Activated CD4-positive, alpha-beta T cell treated with anti-CD3 and anti-CD28 coated beads, Interleukin-2, amount 50 U/mL, for 4 hours (primary cell): ENCODE measurements at places on chromosomes 6 and 20.

GRCh38 chr20:45892828-45893500 lies 1.8 kb downstream of the CTSA start:
- DNase-seq = no peak

DNA sequence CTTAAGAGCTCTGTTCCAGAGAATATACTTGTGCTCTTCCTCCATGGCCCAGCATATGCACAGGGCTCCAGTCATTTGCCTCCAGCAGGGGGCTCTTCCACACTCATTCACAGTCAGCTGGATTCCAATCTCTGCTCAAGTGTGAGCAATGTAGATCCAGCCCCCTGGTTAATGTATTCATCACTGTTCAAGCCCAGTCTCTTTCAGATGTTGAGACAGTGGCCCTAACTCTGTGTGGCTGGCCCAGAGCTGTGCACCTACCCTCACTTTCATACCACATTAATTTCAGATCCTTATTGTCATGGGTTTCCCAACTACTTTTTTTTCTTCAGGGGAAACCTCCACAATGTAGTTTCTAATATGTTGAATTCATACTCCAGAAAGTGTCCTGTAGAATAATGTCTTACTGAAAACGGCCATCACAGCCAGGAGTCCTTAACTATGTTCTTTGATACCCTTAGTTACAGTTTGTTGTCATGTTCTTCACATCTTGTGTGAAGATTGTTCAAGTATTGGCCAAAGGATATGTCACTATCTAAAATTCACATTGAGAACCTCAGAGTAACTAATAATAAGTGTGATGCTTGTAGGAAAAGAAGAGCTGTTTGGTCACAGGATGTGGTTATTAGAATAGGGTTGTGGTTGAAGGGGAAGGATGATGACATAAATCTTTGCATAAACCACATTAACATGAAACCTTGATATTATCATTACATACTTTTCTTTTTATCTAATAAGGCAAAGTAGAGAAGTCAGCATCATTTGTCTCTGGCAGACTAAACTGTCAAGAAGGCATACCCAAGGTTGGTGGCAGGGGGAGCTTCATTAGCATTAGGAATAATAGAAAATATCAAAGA lies 14.4 kb upstream of the HLA-DQA1 start:
- peak; percentile 36 for DNase-seq

- DNase-seq = no peak
Observed at GRCh38 chr6:102039441-102039840, 645.9 kb downstream of the GRIK2 start.

- no peak for DNase-seq
Observed at GRCh38 chr6:170074907-170075306, 216.0 kb downstream of the DLL1 start.

GRCh38 chr20:35129647-35130069 lies 17.5 kb downstream of the EDEM2 start:
- no peak for DNase-seq

DNA sequence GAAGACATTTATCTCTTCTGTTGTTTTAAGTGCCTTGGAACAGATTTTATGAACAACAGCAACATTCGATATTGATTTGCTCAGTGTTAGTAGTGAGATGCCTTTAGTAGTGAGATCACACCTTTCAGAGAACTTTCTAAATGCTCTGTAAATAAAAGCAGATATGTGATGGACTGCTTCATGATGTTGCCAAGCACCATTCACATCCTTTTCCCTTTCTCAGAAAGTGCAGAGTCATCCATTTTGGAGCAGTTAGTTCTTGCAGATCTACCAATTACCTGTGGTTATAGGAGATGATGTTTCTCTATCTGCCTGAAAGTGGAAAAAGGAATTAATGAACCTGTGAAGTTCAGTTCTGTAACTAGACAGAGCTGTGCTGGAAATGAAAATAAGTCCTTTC lies 27.0 kb downstream of the CBFA2T2 start:
- DNase-seq = no peak

GRCh38 chr6:1463275-1463674 lies 73.9 kb downstream of the FOXF2 start:
- DNase-seq = no peak

GRCh38 chr20:63106108-63106764 lies 99.5 kb upstream of the BHLHE23 start:
- no peak for DNase-seq

DNA sequence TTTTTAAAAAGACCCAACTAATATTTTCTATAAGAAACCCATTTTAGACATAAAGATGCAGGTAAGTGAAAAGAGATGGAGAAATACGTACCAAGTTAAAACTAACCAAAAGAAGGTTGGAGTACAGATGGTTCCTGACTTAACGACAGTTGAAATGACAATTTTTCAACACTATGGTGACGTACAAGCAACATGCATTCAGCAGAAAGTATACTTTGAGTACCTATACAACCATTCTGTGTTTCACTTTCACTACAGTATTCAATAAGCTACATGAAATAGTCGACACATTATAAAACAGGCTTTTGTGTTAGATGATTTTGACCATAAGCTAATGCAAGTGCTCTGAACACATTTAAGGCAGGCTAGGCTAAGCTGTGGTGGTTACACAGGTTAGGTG lies 228.9 kb downstream of the RNGTT start:
- no peak for DNase-seq

- DNase-seq = peak; percentile 63
Observed at GRCh38 chr20:25058051-25058846, at the start of gene ACSS1. ACSS1 (minus strand) TSS chr20:25058139; CDS start chr20:25058102, 37 bp downstream.

GRCh38 chr20:3785240-3786125 lies 1.1 kb downstream of the CENPB start:
- no peak for DNase-seq

DNA sequence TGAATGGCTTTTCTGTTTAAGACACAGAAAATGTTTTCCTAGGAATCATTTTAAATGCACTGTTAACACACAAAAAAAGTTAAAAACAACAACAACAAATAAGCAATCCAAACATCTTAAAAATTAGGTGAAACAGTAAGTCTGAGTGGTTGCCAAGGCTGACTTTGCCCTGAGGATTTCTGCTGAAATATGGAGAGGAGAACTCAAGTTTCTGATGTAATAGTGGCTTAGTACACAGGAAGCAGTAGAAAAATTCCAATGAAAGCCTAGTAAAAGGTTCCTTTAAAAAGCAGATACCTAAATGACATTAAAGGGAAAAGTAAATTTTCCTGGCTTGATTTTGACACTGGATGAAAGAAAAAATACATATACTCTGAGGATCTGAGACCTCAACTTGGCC lies 184.2 kb downstream of the EPM2A start:
- DNase-seq = no peak

GRCh38 chr6:5054245-5054873 lies 30.8 kb upstream of the PPP1R3G start:
- no peak for DNase-seq

GRCh38 chr6:131400054-131400778 lies 172.8 kb upstream of the ARG1 start:
- no peak for DNase-seq

- no peak for DNase-seq
Observed at GRCh38 chr6:154792761-154793160, 59.5 kb downstream of the SCAF8 start.

DNA sequence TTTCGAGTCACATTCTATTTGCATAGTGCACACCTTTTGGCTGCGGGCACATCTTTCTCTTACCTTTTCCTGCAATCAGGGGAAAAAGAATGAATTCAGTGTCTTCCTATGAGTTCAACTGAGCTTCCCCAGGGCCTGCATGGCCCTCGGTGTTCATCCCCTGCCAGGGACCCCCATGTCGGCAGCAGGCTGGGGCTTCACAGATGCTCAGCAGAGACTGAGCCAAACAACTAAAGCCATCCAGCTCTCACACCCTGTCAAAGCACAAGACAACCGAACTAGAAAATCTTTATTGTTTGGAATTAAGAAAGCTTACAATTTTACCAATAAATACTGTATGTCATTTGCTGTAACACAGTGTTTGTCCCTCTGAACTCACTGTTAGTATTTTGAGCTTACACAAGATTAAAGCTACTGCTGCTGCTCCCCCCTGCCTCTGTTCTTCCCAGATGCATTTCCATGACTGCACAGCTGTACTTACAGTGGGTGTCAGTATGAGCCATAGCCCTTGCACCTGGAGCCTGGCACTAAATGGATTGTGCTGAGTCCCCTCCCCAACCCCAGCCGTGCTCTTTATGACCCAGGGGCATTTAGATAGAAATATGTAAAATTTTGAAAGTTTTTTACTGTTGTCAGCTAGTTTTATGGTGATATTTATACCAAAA lies 205.8 kb downstream of the TMEM242 start:
- no peak for DNase-seq

- no peak for DNase-seq
Observed at GRCh38 chr6:117206944-117207687, 58.2 kb upstream of the VGLL2 start.

- no peak for DNase-seq
Observed at GRCh38 chr6:27806981-27807440, 105.2 kb downstream of the OR2B2 start.

DNA sequence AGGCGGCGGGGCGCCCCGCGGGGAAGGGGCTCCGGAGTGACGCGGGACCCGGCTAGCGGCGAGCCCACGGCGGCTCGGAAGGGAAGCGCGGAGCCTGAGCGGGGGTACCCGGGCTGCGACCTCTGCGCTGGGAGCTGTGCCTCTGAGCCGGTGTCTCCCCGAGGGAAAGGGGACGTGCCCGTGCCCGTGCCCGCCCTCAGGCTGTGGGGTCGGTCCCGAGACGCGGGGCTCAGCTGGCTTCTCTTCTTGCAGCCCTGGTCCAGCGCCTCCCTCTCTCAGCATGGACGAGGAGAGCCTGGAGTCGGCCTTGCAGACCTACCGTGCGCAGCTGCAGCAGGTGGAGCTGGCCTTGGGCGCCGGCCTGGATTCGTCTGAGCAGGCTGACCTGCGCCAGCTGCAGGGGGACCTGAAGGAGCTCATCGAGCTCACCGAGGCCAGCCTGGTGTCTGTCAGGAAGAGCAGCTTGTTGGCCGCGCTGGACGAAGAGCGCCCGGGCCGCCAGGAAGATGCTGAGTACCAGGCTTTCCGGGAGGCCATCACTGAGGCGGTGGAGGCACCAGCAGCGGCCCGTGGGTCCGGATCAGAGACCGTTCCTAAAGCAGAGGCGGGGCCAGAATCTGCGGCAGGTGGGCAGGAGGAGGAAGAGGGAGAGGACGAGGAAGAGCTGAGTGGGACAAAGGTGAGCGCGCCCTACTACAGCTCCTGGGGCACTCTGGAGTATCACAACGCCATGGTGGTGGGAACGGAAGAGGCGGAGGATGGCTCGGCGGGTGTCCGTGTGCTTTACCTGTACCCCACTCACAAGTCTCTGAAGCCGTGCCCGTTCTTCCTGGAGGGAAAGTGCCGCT lies 686 bp downstream of the ZGPAT start:
- DNase-seq = no peak

- no peak for DNase-seq
Observed at GRCh38 chr6:42571611-42572342, 7.9 kb downstream of the UBR2 start.

GRCh38 chr20:21615617-21616080 lies 89.8 kb upstream of the PAX1 start:
- peak; percentile 24 for DNase-seq

GRCh38 chr6:155505608-155505989 lies 50.0 kb upstream of the NOX3 start:
- DNase-seq = no peak

DNA sequence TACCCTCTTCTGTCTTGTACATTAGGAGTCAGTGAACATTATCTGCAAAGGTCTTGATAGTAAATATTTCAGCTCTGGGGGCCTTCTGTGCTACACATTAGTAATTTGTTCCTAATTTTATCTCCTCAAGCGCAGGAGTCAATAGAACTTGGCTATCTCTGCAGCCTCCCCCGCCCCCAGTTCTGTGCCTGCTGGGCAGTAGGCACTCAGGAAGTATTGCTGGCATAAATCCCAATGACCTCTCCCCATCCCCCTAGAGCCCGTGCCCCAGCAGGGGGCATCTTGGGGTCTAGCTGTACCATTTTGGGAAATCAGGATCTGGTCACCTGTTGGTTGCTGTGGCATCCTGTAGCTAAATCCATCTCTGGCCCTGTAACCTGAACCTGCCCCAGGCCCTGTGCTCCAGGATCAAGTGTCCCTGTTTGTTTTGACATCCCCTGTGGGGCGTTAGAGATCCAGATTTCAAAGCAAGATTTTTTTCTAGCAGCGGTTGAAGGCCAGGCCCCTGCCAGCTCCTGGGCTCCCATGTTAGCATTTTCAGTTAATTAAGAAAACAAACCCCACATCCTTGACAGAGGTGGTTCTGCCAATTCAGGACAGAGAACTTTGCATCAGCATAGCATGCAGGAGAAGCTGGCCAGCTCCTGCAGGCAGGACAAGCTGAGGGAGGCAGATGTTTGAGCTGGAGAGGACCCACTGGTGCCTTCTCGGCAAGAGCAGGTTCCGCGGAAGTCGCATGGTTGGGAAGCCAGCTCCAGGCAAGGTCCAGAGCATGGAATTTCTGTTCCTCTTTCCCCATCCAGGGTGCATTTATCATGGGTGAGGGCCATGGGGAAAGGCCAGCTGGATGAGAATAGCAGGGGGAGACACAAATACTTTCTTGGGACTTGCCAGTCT lies 32.1 kb downstream of the DAAM2 start:
- no peak for DNase-seq

DNA sequence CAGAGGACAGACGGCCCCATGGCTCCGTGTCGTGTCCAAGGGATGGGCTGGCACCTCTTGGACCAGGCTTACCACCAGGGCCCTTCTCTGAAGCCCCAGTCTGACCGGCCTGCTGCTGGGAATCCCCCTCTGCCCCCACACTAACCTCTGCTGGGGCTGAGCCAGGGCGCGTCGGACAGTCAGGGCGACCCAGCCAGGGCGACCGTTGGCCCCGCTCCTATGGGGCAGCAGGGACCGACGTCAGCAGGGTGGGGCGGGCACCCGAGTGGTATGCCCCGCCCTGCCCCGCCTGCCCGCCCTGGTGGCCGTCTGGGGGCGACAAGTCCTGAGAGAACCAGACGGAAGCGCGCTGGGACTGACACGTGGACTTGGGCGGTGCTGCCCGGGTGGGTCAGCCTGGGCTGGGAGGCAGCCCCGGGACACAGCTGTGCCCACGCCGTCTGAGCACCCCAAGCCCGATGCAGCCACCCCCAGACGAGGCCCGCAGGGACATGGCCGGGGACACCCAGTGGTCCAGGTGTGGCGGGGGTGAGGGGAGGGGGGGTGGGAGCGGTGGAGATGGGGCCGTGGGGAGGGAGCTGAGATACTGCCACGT lies at the start of gene SLC17A9:
TSS of gene SLC17A9 (plus strand) at position 337 of the 595 bp plus-strand sequence. CDS start at position 459, 122 bp downstream.
- DNase-seq = no peak

DNA sequence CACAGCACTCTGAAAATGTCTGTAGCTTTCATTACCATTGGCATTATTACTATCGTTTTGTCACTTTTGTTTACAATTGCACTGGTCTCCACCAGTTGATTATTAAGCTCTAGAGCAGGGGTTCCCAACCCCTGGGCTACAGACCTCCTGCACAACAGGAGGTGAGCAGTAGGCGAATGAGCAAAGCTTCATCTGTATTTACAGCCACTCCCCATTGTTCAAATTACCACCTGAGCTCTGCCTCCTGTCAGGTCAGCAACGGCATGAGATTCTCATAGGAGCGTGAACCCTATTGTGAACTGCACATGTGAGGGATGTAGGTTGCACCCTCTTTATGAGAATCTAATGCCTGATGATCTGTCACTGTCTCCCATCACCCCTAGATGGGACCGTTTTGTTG lies 126.4 kb downstream of the ATXN1 start:
- DNase-seq = no peak

- no peak for DNase-seq
Observed at GRCh38 chr20:53491462-53491861, 102.2 kb downstream of the ZNF217 start.
